ENCODE measurements at places on chromosomes 7 and 10.

GRCh38 chr10:27815846-27816245, 70.2 kb upstream of the MKX start:
- no peak for DNase-seq

- no peak for DNase-seq
Observed at GRCh38 chr10:20343036-20343435, 526.8 kb downstream of the PLXDC2 start.

DNA sequence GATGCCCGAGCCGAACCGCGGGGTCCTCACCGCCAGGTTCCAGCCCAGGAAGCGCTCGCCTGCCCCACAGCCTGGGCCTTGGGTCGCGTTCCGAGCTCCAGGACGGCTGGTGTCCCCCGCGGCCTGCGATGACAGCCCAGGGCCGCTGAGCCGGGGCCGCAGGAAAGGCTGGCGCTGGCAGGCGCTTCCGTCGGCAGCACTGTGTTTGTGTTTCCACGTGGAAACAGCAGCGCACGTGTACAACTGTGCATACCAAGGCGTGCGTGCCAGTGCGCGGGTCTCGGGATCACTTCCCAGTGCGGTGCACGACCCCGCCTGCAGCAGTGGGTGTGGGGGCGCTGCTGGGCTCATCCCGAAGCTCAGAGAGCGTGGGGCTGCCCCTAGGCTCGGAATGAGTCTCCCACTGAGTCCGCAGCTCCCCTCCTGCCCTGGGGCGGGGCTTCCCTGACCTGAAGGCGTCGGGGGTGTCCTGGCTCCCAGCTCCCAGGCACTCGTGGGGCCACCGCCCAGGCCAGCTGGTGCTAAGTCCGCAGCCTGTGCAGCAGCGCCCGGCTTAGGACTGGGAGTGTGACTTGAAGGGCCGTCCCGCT, 17.2 kb downstream of the AP5Z1 start:
- no peak for DNase-seq

- DNase-seq, result no peak
Observed at GRCh38 chr10:124746992-124747391, 2.8 kb upstream of the FAM53B start.

GRCh38 chr7:136969761-136970160, 101.3 kb downstream of the CHRM2 start:
- no peak for DNase-seq

DNA sequence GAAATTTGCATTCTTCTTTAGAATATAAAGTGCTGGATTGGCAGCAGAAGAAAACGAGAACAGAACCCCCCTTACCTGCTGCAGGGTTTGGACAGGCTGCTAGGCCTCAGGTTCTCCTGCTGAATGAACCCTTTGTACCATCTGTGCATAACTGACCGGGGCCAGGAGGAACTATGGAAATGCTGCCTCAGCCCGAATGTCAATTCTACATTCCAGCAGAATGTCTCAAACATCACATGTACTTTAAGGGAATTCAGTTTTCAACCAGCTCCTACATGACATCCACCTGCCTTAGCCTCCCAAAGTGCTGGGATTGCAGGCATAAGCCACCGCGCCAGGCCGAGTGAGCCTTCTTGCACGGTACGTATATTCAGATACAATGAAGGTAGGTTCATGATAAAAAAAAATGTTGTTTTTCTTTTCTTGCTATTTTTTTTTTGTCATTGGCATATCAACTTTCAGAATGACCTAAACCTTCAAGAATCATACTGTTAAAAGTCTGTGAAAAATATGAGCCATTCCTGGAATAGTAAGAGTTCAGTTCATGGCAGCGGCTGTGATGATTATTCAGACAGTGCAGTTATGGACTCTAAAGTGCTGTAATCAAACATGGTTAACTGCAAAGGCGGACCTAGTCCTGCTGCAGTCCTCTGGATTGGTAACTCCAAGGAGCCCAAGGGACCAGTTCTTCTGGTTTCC, 84.4 kb upstream of the TNS3 start:
- no peak for DNase-seq

- no peak for DNase-seq
Observed at GRCh38 chr7:42020061-42020460, 216.9 kb downstream of the GLI3 start.

- no peak for DNase-seq
Observed at GRCh38 chr7:105840981-105841749, 35.2 kb downstream of the ATXN7L1 start.

DNA sequence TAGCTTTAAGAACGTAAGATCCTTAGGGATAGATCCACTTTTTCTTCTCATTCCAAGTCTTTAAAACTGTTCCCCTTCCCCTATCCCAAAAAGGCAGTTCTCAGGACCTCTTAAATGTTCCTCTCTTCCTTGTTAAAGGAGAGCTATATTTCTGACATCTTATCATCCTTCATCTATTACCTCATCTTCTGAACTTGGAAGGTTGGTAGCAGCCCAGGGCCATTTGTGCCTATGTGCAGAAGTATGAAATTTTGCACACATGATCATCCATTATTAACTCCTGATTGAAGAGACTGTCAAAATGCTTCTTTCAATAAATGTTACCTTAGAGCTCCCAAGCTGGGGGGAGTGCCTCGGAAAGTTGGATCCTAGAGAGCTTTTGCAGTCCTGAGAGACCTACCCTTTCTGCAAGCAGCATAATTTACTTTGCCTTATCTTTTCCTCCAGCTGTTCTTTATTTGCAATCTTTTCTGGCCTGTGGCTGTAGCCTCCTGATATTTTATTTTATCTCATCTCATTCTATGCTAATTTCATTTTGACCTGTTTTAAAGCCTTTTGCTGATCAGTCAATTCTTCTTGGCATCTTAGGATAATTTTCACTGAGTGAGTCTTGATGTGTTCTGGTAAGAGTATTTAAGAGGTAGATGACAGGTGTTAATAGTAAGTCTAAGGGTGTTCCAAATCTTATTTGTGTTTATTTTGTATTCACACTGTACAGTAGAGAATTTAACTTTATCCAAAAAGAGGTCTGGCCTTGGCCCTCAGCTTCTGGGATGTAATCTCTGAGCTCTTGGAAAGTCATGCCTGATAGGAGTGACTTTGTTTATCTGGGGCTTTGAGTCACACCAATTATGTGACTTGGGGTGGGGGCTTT, 135.0 kb upstream of the PDLIM1 start:
- DNase-seq, result no peak

- DNase-seq, result no peak
Observed at GRCh38 chr10:21293518-21294356, 231.7 kb downstream of the SKIDA1 start.

- DNase-seq, result peak; percentile 29
Observed at GRCh38 chr7:150685219-150686029, at the start of gene GIMAP2. Gene GIMAP2, plus strand, starts transcription at chr7:150685706. Its CDS starts 1,354 bp downstream, at chr7:150687060.

- DNase-seq, result no peak
Observed at GRCh38 chr10:110044681-110045080, 36.9 kb downstream of the ADD3 start.

GRCh38 chr10:95363303-95363912, 72.6 kb upstream of the PDLIM1 start:
- peak; percentile 21 for DNase-seq

GRCh38 chr7:29684787-29685650, 121.3 kb upstream of the WIPF3 start:
- peak; percentile 21 for DNase-seq

- DNase-seq, result no peak
Observed at GRCh38 chr10:132631338-132631735, 93.8 kb downstream of the INPP5A start.

DNA sequence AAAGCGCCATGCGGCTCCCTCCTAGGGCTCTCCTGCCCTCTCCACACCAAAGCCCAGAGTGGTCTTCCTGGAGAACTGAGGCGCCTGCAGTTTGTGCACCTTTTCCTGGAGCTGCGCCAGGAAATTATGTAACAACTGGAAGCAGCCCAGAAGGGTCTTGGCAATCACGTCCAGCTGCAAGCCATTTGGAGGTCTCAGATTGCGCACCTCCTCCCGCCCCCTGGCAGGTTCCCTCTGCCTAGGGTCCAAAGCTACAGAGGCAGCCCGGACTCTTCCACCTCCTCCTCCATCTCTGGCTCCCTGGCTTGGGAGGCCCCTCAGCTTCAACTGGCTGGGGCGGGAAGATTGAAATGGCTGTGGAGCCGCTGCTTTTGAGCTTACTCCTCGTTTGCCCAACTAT, 34.0 kb upstream of the SFTPD start:
- DNase-seq, result no peak

GRCh38 chr7:13240349-13240748, 552.9 kb downstream of the ARL4A start:
- DNase-seq, result no peak

- peak; percentile 12 for DNase-seq
Observed at GRCh38 chr10:98664329-98665042, 217.8 kb upstream of the HPS1 start.

DNA sequence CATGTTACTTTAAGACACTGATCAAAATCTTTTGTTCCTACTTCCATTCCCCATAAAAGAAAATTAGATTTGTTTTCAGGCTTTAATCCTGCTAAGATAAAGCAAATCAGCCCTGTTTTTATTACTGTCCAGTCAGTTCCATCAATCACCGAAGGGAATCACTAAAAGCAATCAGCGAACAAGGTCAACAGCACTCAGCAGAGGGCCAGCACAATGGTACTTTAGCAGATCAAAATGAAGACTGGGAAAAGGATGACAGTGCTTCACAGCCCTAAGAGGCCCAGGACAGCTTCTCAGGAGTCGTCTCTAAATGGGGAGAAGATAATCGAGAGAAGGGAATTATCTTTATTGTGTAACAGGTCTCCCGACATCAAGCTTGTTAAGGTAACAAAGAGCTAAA, 32.7 kb downstream of the SEM1 start:
- DNase-seq, result no peak

DNA sequence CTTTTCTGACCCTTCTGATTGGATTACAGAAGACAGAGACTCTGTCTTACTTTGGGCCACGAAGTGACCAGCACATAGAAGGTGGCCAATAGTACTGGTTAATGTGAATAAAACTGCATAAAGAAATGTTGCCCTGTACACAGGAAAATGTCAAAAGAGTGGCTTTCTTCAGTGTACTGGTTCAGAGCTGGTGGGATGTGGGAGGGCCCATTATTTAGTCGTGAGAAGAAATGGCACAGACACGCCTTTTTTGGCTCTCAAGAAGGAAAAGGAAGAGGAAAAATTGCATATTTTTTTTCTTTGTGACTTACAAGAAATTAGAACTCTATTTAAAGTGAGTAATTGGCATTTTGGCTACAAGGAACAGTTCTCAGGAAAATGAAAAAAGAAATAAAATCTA, 129.7 kb downstream of the DGKI start:
- DNase-seq, result no peak

- no peak for DNase-seq
Observed at GRCh38 chr7:116455499-116455898, 44.0 kb upstream of the CAV2 start.

DNA sequence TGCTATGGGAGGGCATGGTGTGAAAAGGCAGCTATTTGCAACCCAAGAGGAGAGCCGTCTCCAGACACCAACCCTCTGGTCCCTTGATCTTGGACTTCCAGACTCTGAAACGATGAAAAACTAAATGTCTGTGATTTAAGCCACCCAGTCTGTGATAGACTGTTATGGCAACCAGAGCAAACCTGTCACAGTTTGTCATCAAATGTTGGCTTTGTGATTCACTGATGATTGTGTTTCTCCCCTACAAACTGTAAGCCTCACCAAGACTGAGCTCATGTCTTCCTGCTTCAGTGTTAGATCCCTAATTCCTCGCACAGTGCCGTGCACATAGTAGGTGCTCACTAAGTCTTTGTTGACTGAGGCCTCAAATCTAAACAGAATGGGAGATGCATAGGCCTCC, 224.6 kb upstream of the PITRM1 start:
- DNase-seq, result no peak

- DNase-seq, result no peak
Observed at GRCh38 chr10:71899665-71900412, 48.8 kb upstream of the PSAP start.

- no peak for DNase-seq
Observed at GRCh38 chr7:2488272-2488645, 12.1 kb upstream of the GRIFIN start.
